ENCODE measurements at places on chromosomes 12 and 14. TPM values are rescaled to one million over a fixed set of nuclear protein-coding genes. Genes with fewer than 3 reads are reported as not detected.

The LALBA gene
- total RNA-seq, result not detected

The BRI3BP gene
- total RNA-seq, result 3.1 TPM

The CACNA1C gene
- total RNA-seq, result 47.3 TPM

The TNFAIP2 gene
- 61.9 TPM for total RNA-seq

The CLEC4E gene
- 6.5 TPM for total RNA-seq
